ENCODE measurements at places on chromosomes 3 and 15.

DNA sequence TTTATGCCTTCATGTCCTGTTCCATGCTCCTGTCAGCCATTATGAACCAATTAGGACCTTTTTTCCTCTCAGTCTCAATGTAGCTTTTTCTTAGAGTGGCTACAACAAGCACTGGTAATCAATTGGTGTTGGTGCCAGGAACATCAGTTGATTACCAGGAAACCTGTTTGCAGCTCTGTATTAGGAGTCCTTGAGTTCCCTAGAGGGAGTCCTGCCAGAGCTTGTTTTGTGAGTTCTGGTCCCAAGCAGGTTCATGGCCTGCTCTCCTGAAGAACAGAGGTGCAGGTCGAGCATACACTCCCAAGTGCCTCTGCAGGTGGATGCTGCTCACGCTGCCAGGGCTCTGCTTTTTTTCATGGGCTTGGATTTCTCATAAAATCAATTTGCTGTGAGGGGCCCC lies 137.9 kb upstream of the PRR23C start:
- no peak for DNase-seq

- no peak for DNase-seq
Observed at GRCh38 chr15:42730135-42730534, 6.8 kb downstream of the CDAN1 start.

- no peak for DNase-seq
Observed at GRCh38 chr15:65399997-65400396, 22.2 kb upstream of the IGDCC3 start.

DNA sequence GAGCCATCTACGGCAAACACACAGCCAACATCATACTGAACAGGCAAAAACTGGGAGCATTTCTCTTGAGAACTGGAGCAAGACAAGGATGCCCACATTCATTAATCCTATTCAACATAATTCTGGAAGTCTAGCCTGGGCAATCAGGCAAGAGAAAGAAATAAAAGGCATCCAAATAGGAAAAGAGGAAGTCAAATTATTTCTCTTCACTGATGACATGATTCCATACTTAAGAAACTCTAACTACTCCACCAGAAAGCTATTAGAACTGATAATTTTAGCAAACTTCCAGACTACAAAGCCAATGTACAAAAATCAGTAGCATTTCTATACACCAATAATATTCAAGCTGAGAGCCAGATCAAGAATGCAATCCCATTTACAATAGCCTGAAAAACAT lies 17.3 kb upstream of the ENTPD3 start:
- DNase-seq: no peak

- no peak for DNase-seq
Observed at GRCh38 chr15:71937650-71938311, 127.4 kb downstream of the NR2E3 start.
